ENCODE measurements at places on chromosomes 2 and 18.

GRCh38 chr18:65422544-65423136, 328.2 kb upstream of the CDH7 start:
- peak; percentile 2 for DNase-seq

DNA sequence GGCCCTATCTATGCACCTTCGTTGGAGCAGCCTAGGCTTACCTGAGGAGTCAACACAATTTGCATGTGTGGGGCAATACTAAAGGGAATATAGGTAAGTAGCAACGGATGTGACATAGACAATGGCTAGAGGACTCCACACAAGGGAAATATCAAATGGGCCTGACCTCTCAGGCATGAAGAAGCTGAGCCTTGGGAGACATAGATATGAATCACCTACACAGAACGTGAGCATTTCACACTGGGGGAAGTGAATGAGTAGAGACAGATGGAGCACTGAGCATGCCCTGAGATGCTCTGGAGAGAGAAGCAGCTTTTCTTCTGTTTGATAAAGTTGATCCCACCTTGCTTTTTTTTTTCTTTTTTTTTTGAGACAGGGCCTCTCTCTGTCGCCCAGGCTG, 97.9 kb downstream of the ATL2 start:
- DNase-seq: no peak

DNA sequence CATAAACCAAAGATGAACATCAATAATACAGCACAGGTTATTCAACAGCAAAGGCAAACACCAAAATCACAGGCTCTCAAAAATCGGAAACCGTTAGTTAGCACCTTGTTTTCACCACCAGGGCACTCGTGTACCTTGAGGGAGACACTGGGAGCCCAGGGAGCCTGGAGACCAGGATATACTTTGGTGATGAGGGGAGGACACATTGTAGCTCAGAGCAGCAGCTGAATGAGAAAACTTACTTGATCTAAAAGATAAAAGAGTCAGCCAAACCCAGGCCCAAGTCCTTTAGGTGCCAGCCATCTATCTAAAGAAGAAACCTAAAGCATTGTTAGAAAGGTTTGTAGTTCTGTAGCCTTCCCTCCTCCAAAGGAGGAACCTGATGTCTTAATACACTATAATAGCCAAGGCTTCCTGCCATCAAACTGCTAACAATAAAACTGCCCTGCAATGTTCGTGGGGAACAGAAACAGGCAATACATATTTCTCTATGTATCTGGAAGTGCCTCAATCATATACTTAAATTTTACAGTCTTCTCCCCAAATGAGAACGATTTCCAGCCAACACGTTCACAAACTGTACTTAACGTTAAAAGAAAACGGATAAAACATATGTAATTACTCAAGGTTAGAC, 19.3 kb downstream of the BCL11A start:
- no peak for DNase-seq

DNA sequence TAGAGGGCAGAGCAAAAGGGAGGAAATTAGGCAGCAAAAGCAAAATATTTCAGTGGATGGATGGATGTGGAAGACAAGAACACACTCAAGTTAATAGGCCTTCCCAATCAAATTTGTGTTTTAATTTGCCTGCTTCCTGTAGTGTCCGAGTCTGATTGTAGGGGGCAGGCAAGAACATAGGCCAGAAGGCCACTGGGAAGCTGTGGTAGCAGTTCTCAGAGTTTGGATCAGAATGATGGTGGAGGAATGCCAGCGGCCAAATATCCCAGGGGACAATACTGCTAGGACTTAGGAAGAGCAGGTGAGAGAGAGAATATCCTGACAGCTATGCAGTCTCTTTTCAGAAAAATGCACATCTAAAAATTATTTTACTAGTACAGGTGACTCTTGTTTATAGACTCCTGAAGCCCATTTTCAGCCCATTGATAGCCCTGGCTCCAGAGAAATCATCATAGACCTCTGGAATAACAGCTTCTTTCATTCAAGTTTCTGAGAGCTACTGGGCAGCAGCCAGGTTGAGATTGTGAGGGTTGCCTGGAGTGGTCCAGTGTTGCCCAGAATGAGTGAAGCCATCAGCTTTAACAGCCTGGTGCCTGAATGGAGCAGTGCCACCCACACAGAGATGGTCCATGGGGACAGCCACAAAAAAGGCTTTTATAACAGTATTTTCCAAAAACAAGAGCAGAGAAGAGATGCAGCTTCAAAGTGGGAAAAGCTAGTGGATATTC, 19.1 kb upstream of the SERPINE2 start:
- no peak for DNase-seq

DNA sequence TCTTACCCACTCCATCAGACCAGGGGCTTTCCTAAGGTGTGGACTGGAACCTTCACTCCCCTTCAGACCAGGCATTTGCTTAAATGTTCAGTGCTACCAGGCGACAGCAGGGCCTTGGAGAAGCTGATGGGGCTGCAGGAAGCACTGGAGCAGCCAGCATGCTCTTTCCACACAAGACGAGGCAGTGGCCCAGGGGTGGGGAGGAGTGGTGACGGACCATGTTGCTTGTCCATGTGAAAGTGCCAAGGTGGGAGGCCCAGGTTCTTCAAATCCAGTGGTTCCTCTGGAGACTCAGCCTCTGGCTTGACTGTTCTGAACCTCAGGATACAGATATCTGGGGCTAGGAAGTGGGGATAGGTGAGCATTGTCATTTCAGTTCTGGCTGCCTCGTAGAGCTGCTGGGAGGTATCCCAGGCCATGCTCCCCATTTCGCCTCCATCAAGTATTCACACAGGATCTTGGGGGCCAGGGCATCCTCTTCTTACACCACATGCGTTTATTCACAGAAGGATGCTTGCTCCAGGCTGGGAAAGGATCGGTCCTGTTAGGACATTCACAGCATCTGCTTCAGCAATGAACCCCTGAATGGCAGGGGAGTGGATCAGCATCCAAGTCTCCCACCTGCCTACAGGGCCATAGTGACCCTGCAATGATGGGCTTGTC, 62.2 kb downstream of the SFXN5 start:
- no peak for DNase-seq

DNA sequence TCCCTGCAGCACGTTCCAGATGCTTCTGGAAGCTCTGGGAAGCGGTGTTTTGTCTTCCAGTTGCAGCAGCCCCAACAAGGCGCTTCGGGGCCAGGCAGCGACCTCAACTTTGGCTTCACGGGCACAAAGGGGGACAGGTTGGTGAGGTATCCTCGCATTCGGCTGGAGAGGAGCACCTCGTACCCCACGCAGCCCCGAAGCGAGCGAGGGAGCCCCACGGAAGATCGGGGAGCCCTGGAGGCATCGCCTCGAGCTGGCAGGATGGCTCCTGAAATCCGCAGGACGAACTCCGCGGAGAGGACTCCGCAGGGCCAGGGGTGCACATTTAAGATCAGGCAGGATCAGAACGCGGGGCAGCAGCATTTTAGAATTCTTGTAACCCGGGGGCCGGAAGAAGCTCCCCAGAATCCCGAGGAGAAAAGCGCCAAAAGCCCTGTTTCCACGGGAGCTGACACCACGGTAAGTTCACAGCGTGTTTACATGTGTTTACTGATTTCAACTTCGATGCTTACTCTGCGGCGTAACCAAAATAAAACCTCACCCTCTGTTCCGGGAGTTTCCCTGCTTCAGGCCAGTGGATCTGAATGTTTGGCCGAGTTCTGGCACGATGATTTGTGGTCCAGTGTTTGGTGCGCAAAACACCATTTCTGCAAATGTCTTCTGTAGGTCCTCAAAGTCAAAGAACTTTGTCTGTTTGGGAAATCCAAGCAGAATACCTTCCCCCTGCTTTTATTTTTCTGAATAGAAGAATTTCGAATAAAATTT, 212.5 kb downstream of the NEDD4L start:
- no peak for DNase-seq

GRCh38 chr2:106292627-106293026, 98.5 kb upstream of the UXS1 start:
- DNase-seq: no peak

DNA sequence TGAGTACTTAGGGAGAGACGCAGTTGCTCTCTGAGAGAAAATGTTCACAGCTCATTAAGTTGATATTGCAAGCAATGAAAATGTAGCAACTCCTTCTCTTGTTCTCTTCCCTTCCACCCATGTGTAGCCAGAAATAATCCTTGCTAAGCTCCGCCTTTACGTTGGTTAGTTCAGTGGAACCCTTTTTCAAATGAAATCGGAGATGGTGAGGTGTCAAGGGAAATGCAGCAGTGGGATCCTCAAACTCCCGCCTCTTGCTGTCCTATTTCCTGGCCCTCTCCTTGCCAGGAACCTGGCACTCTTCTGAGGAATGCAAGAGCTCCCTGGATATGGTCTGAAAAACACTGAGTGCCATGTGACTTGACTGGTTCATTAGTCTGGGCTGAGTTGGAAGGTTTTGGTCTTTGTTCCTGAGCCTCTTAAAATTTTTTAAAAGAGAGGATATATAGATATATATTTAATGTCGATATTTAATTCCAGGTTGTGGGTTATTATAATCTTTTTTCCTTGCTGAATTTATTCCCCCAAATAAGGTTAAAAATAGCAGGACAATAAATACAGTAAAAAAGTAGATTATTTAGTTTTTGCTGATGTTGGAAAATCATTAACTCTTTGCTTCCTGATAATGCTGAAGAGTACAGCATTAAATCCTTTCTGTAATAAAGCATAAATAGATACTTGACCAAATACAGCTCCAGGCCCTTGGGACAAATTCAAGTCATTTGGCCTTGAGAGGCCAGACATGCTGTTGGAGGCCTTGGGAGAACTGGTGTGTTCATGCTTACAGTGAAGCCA, 116.2 kb downstream of the EML6 start:
- peak; percentile 28 for DNase-seq

GRCh38 chr2:180583441-180584140, 396.8 kb upstream of the UBE2E3 start:
- DNase-seq: no peak

GRCh38 chr2:175880-176820, 87.7 kb downstream of the SH3YL1 start:
- no peak for DNase-seq

DNA sequence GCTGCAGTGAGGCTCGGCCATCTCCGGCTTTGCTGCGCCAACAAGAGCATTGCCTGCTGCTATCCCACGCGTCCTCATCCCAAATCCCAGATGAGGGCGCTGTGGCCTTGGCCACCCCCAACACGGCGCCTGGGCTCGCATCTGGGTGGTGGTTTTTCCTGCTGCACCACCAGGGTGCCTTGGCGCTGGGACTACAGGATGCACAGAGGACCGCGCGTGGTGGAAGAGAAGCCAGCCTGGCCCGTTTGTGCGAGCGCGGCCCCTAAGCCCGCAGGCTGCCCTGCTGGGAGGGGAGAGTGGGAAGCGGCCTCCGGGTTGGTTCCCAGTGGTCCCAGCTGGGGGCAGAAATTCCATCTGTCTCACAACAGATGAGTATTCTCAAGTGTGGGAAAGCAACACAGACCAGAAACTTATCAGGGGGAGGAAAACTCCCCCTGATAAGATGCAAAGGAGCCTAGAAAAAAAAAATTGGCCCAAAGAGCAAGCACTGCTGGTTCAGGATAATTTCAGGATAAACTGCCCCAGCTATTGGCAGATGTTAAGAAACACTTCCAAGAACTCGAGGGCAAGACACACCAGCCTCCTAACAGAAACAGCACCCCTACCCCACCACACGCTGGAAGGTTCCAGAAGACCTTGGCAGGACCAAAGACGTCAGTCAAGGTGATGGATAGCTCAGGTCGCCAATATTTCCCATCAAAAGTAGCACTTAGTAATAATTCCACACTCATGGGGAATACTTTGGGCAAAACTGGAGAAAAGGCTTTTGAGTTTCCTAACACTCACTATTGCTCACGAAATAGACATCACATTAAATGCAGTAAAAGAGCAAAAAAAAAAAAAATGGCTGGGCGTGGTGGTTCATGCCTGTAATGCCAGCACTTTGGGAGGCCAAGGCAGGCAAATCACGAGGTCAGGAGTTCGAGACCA, 152.1 kb downstream of the PXDN start:
- DNase-seq: peak; percentile 93

GRCh38 chr18:32271672-32272208, 81.9 kb downstream of the MEP1B start:
- peak; percentile 71 for DNase-seq

GRCh38 chr2:240510513-240511210, 47.1 kb downstream of the ANKMY1 start:
- no peak for DNase-seq

- no peak for DNase-seq
These were observed 56.7 kb downstream of the ABCB11 start for GRCh38 chr2:168974428-168974827.

- no peak for DNase-seq
These were observed 4.0 kb downstream of the NOP58 start for GRCh38 chr2:202269585-202269984.

- DNase-seq: peak; percentile 52
These were observed 4.6 kb downstream of the INHA start for GRCh38 chr2:219576505-219577388.

DNA sequence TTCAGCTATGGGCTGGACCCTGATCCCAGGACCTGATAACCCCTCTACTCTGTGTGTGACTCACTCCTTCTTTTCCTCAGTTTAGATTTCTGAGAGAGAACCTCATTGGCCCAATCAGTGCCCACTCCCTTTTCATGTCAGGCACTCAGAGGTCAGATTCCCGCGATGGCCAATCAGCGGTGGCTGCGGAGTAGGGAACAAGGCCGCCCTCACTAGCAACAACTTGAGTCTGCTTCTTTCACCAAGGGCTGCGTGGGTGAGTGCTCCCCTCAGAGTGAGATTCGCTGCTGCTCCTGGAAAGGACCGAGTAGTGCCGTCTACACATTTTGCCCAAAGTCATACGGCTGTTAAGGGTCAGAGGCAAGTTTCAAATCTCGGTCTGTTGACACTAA, 34.7 kb downstream of the NPPC start:
- no peak for DNase-seq

- DNase-seq: no peak
These were observed 275.3 kb downstream of the CDH2 start for GRCh38 chr18:27901424-27902226.

Data from astrocyte of the hippocampus (primary cell).